Mesothelial cell of epicardium (in vitro differentiated cells): ENCODE measurements at places on chromosomes 16 and 17. TPM values are rescaled to one million over a fixed set of nuclear protein-coding genes. Genes with fewer than 3 reads are reported as not detected.

DNA sequence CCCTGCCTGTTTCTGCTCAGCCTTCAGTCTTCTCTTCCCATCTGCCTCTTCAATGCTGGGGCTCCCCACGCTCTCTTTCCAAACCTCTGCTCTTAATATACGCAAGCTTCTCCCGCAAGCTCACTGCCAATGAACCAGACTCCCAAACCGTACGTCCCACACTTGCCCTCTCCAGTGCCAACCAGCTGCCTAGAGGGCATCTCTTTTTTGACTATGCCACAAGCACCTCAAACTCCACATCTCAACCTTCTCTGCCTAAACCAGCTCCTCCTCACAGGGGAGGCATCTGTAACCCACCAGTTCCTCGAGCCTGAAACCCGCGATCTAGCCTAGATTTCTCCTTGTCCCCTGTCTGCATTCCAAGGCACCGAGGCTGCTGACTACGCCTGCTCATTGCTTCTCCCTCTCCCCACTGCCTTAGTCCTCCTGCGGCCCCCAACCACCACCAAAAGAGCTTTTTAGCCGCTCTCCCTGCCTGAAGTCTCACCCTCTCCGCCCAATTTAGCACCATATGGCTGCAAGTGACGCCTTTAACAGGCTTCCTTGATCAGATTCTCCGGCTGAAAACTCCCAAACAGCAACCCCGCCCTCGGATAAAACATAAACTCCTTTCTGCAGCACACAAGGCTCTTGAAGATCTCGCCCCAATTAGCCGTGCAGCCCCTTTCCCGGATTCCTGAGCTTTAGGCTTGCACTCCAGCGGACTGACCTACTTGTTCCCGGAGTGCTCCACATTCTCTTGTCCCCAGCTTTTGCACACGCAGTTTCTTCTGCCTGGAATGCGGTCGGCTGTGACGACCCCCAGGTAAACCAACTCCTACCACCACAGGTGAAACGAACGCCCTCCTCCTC is 1.5 kb downstream of the GGA2 start:
- no peak for DNase-seq
- H3K27me3 ChIP-seq: no peaks in the 10 kb centered on the region
- peak overlapping the region; percentile 72 for H3K27ac ChIP-seq

DNA sequence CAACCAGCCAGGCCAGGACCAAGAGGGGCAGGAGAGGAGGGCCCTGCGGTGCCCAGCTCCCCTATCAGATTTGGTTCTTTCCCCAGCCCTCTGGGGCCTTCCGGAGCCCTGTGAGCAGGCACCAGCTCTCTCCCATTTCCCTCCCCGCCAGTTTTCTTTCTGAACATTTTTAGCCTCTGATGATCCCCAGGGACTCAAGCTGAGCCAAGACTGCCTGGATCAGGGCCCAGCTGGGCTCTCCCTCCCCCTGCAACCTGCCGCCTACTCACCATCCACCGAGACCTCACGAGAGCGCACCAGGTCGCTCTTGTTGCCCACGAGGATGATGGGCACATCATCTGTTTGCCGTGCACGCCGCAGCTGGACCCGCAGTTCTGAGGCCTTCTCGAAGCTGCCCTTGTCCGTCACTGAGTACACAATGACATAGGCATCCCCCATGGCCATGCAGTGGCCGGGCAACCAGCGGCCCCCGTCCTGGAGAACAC is 2.0 kb downstream of the RRAD start:
- no peak for DNase-seq
- no peak overlapping the region for H3K4me3 ChIP-seq
- H3K27ac ChIP-seq: no peak overlapping the region
- H3K36me3 ChIP-seq: no peaks in the 10 kb centered on the region
- peaks cover 15% of the 10 kb centered on the region for H3K4me1 ChIP-seq

Gene GP1BA
- total RNA-seq: not detected in 3 replicates

DNA sequence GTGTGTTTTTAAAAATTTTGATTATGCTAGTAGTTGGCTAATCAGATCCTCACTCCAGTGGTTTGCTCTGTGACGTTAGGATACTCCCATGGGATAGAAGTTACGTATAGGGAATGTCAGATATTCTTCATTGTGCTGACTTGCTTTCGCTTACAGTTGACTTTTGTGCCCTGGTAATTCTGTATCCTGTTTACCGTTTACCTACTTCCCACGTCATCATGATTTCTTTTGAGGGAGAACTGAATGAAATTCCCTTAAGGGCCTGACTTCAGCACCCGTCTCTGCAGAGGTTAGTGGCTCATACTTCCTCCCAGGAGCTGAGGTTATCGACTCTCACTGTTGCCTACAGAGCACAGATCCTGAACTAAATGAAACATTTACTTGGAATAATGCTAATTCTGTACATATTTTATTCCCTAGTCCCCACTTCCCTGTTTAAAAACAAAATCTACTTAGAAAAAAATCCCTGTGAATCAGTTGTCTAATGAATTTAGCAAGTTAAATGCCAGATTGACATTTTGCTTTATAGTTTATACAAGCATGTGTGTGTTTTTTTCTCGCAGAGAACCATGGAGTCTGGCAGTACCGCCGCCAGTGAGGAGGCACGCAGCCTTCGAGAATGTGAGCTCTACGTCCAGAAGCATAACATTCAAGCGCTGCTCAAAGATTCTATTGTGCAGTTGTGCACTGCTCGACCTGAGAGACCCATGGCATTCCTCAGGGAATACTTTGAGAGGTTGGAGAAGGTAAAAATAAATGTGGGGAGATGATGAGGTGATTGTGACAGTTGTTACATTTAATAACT is 2.8 kb downstream of the PRKAR1A start:
- H3K4me1 ChIP-seq: peaks cover 37% of the 10 kb centered on the region
- no peaks in the 10 kb centered on the region for H3K27me3 ChIP-seq
- H3K27ac ChIP-seq: peak overlapping the region; percentile 98

GRCh38 chr17:41687828-41688640 is 651 bp upstream of the EIF1 start:
- H3K27ac ChIP-seq: peak overlapping the region; percentile 100
- no peak for DNase-seq
- peak overlapping the region; percentile 92 for H3K4me3 ChIP-seq
- H3K4me1 ChIP-seq: peaks cover 25% of the 10 kb centered on the region

Gene WNT3
- total RNA-seq: 64.2 to 66.4 TPM (median 65.7 TPM) in 3 replicates

GRCh38 chr16:73028721-73029361 is 19.1 kb downstream of the ZFHX3 start:
- DNase-seq: no peak
- no peaks in the 10 kb centered on the region for H3K27me3 ChIP-seq
- peak overlapping the region; percentile 41 for H3K27ac ChIP-seq
- H3K4me3 ChIP-seq: no peak overlapping the region
- peaks cover 90% of the 10 kb centered on the region for H3K4me1 ChIP-seq
- H3K36me3 ChIP-seq: no peaks in the 10 kb centered on the region

DNA sequence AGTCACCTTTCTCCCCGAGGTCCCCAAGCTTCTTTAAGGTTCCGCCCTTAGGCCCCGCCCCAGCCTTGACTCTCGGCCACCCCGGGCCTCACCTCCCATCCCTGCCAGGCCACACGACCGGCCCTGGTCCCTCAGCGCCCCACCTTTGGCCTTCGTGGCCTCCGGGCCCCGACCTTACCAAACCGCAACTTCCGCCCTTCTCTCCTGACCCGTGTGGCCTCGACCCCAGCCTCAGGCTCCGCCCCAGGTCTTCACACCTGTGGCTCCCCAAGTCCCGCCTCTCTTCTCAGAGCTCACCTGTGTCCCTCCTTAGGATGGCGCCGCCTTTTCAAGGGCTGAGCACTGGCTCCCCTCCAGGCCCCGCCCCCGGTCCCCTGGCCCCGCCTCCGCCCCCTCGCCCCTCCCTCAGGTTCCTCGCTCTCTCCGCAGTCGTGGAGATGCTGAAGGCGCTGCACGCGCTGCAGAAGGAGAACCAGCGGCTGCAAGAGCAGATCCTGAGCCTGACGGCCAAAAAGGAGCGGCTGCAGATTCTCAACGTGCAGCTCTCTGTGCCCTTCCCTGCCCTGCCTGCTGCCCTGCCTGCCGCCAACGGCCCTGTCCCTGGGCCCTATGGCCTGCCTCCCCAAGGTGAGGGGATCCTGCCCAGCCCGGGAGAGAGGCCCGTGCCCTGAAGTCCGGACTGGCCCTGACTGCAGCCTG is 10.0 kb upstream of the CISD3 start:
- H3K36me3 ChIP-seq: peaks cover 16% of the 10 kb centered on the region
- peak overlapping the region; percentile 95 for H3K27ac ChIP-seq
- peak overlapping the region; percentile 76 for H3K4me3 ChIP-seq

- H3K36me3 ChIP-seq: peaks cover 4% of the 10 kb centered on the region
- peaks cover 9% of the 10 kb centered on the region for H3K4me1 ChIP-seq
- H3K27ac ChIP-seq: no peak overlapping the region
- DNase-seq: no peak
Observed at GRCh38 chr17:13917634-13918033, 151.7 kb upstream of the COX10 start.

GRCh38 chr16:17817260-17817659 is 346.5 kb upstream of the XYLT1 start:
- peaks cover 4% of the 10 kb centered on the region for H3K36me3 ChIP-seq
- DNase-seq: no peak
- H3K4me3 ChIP-seq: no peak overlapping the region
- H3K4me1 ChIP-seq: no peaks in the 10 kb centered on the region
- H3K27ac ChIP-seq: no peak overlapping the region

GRCh38 chr16:65675161-65675560 is 553.3 kb upstream of the CDH11 start:
- no peaks in the 10 kb centered on the region for H3K36me3 ChIP-seq
- H3K4me3 ChIP-seq: no peak overlapping the region
- no peak for DNase-seq
- no peak overlapping the region for H3K27ac ChIP-seq
